ENCODE measurements at places on chromosomes 11 and 22. TPM values are rescaled to one million over a fixed set of nuclear protein-coding genes. Genes with fewer than 3 reads are reported as not detected.

DNA sequence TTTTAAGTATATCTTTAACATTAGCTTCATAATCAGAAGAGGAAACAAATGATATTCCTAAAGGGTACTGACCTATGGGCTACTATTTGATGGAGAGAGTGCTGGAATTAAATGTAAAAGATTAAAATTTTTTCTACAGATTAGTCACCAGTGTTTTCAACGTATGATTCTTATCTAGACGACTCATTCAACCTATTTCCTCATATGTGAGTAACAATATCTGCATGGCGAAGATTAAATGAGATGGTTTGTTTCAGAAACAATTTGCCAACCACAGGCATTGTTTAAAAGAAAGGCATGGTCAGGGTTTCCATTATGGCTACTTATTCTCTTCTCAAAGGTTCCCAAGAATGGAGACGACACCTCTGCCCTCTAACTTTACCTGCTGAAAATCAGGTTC, 20.4 kb downstream of the OR56B4 start:
- DNase-seq: no peak

GRCh38 chr11:130160498-130161155, 1.0 kb downstream of the ST14 start:
- no peak for DNase-seq

DNA sequence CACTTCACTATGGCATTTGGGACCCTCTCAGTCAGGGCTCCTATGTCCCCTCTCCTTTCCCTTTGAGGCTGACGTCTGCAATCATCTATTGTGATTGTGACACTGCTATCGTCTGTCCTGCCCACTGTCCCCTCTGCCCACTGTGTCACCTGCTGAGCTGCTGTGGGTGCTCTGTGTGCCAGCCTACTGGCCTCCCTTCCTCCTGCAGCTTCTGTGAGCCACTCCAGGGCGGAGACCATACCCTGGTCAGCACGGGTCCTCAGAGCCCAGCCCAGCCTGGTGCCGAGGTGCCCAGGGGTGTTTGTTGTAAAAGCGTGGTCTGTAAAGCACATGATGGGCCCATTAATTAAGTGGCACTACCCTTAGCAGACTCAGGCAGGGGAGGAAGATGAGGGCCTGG, 29.4 kb downstream of the MPPED1 start:
- DNase-seq: no peak

GRCh38 chr22:45781459-45781858, 109.8 kb downstream of the ATXN10 start:
- no peak for DNase-seq

DNA sequence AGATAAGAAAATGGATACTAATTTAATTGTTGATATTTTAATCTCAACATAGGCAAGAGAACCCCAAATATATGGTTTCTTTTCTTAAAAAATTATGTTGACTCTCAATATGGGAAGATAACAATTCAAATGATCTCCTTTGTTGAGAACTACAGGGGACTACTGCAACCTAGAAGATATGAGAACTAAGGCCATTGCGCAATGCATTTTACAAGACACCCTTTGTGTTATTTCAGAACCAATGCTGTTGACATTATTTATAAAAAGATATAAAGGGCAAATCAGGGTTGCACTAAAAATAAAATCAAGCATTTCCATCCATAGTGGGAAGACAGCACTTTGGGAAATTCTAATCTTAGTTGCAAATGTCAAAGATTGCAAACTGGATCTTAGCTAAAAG, 322.3 kb downstream of the SOX6 start:
- DNase-seq: no peak

DNA sequence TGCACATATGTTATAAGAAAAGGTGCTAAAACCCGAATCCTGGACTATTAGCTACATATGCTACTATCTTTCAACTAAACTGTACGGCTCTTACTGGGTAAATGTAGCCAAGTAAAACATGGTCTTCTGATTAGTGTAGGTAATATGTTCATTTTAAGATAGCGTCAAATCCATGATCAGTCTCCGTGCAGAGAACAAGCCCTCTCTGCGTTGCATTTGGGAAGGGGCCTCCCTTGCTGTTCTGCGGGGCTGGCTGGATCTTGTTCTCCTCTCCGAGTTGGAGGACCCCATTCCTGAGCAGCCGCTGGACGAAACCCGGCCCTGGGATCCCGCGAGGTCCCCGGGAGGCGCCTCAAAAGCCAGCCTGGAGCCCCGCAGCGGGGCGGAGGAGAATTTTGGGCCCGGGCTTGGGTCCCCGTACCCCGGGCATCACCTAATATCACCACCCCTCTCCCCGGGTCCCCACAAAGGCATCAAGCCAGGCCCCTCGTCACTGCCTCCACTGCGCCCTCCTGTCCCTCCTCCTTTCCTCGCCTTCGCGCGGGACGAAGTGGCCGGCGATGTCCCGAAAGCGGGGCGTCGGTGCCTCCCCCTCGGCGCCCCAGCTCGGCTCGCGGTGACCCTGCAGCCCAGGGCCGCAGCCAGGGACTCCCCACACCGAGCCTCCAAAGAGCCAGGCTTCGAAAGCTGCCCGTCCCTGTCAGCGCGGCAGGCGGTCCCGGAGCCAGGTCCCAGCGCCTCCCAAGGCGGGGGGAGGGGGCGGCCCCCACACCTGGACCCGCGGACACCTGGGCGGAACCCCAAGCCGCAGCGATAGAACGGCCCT, 54.5 kb upstream of the FBXO3 start:
- DNase-seq: no peak

DNA sequence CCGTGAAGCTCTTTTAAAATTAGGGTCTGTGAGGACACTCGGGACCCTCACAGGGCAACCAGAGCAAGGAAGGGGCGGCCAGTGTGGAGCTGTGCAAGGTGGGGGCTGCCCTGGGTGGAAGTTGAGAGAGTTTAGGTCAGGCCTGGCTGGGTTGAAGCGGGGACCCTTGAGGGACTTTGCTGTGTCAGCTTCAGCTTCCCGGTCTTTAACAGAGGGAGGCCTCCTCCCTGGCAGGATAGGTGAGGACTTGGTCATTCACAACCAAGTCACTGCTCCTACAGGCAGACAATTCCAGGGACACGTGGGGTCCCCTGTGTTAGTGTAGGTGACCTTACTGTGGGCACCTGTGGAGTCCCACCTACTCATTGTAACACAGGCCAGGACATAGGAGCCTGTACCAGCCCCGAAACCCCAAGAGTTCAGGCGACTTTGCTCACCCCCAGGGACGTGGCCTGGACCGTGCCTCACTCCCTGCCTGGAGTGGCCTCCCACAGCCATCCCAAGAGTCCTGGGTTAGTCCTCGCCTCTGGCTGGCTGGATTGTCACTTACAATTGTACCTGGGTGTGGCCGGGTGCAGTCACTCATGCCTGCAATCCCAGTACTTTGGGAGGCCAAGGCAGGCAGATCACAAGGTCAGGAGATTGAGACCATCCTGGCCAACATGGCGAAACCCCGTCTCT, 18.8 kb upstream of the ARHGAP8 start:
- DNase-seq: no peak

DNA sequence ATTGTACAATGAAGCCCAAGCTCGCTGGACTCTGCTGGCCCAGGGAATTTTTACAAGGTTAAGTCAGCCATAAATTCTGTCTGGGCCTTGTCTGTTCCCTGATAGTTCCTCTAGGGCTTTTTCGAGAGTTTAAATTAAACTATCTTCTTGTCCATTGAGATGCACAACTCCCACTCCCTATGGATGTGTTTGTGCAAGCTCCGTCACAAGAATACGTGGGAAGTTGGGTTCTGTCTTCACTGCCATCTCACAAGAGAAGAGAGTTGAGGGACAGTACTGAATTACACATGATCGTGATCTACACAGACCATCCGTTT, 153.6 kb upstream of the TTC12 start:
- no peak for DNase-seq

ANO9 gene
- 70.3 TPM for total RNA-seq

ADAMTS15 gene
- total RNA-seq: 0.44 TPM

KRTAP5-7 gene
- not detected for total RNA-seq

PKNOX2 gene
- 0.20 TPM for total RNA-seq

TNNI2 gene
- not detected for total RNA-seq

All from HCT116 (cell line).